ENCODE measurements at places on chromosomes 11 and 22.
A peak's percentile ranks its signal among the peaks of the same experiment; 100 is the strongest.

DNA sequence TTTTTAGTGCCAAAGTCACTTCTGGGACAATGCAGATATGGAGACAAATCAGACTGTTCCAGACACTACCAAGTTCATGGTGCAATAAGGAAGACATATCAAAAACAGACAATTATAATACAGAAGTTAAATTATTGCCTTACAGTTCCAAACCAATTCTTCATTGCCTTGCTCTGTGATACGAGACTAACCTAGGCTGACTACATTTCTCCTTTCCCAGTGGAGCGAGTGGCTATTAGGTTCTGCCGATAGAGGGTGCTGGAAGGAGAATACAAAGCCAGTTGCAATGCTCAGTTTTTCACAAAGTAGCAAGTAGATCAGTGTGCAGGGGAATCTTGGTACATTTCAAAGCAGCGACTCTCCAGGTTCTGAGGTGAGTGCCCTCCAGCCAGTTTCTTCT is 67.8 kb downstream of the FAM168A start:
- no peak for DNase-seq

DNA sequence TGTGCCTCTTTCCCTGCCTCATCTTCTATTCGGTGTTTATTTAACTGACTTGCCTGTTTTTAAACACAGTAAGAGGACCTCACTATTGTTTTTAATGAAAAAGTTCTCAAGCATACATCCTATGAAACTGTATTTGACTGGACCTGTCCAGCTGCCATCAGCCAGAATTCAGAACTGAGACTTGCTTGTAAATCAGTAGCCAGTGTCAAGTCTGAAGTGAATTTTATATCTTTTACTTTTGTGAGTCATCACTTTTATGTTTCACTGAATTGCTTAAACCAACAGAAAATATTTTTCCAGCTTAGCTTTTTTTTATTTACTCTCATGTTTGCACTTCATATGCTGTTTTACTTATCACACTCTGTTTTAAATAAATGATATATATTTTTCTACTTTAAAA is 88.3 kb downstream of the LUZP2 start:
- DNase-seq: no peak

DNA sequence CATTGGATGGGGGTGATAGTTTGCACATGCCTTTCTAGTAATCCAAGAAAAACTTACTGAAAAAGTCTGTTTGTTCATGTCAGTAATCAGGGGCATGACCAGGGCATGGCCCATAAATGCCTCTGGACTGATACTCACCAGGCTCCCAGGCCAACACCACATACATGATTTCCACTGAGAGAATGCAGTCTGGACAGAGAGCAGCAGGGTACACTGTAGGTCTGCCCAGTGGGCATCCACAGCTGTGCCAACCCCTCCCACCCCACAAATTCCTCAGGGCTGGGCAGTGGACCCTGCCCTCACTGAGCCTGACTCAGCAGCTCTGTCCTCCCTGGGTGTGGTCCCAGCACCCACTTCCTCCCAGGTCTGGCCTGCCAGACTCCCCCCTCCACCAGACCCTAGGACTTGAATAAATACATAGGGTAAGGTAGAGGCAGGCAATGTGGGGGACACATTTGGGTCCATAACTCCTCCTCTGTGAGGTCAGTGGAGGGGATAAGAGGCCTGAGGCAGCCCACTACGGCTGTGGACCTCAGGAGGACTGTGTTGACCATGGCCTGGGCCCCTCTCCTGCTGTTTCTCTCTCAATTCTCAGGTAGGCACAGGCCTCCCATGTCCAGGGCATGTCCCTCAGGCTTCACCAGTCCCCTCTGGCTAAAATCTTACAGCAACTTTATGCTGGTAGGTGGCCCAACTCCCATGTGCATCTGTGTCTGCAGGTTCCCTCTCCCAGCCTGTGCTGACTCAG is 92.2 kb upstream of the TOP3B start:
- no peak for DNase-seq

- no peak for DNase-seq
Observed at GRCh38 chr22:40766956-40767355, 52.2 kb downstream of the SLC25A17 start.

GRCh38 chr11:79209540-79210266 is 231.1 kb downstream of the TENM4 start:
- no peak for DNase-seq

- no peak for DNase-seq
Observed at GRCh38 chr11:126025822-126026221, 36.8 kb downstream of the CDON start.

- no peak for DNase-seq
Observed at GRCh38 chr11:14916403-14916802, 24.4 kb upstream of the CYP2R1 start.

- DNase-seq: no peak
Observed at GRCh38 chr11:95228081-95228749, 2.8 kb downstream of the SESN3 start.

- DNase-seq: no peak
Observed at GRCh38 chr11:12846786-12847615, 162.1 kb upstream of the RASSF10 start.

DNA sequence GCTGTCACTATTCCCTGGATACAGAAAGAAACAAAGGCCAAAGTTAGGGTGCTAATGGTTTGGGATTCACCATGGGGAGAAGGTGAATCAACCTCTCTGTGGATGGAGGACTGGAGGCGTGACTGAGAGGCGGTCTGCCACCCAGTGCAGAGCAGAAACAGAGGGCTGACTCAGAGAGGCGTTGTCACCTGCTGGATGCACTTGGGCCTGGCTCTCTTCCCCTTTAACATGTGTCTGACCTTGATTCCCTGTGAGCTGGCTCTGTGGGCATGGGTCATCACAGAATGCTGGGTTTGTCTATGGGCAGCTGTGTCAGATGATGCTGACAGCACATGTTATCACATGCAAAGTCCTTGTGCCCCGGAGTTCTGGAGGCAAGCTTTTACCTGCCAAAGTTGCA is 75.9 kb downstream of the LDLRAD3 start:
- DNase-seq: no peak

GRCh38 chr11:46200537-46201281 is 76.8 kb upstream of the CREB3L1 start:
- DNase-seq: no peak

- no peak for DNase-seq
Observed at GRCh38 chr22:25497181-25497641, 67.3 kb upstream of the GRK3 start.

- no peak for DNase-seq
Observed at GRCh38 chr11:65834202-65834601, 439 bp downstream of the SNX32 start.

DNA sequence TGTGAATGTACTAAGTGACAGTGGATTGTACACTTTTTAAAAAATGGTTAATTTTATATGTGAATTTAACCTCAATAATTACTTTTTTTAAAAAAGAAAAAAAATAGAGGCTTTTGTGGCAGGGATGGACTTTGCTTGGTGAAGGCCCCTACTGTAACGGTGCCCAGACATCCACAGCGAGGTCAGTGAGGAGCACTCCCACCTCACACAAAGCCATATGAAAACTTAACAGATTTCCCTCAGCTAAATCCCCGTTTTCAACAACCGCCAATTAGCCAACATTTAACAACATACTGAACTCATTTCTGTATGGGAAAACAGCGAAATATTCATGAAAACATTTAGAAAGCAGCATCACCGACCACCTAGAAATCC is 642 bp upstream of the C11orf58 start:
- DNase-seq: no peak

DNA sequence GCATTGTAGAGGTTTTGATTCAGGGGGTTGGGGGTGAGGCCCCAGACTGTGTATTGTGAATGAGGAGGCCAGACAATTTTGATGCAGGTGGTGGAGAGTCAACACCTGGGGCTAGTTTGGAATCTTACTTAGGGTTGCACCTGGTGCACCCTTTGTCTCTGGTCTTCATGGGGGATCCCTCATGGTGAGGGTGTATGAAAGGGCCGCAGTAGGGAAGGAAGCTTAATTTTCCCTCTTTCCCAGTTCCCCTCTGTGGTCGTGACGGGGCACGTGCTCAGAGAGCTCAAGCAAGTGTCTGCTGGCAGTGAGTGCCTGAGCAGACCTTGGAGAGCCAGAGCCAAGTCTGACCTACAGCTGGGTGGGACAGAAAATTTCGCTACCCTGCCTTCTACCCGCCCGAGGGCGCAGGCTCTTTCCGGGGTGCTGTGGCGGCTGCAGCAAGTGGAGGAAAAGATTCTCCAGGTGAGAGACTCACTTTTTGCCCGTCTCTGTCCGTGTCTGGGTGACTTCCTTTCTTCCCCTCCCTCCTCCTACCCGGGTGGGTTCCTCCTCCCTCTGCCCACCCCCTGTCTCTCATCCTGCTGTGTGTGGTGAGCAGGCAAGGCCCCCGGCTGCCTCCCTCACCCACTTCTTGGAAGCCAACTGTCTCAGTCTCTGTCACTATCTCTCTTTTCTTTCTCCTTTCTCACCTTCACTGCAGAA is 131.7 kb downstream of the MICAL2 start:
- no peak for DNase-seq

DNA sequence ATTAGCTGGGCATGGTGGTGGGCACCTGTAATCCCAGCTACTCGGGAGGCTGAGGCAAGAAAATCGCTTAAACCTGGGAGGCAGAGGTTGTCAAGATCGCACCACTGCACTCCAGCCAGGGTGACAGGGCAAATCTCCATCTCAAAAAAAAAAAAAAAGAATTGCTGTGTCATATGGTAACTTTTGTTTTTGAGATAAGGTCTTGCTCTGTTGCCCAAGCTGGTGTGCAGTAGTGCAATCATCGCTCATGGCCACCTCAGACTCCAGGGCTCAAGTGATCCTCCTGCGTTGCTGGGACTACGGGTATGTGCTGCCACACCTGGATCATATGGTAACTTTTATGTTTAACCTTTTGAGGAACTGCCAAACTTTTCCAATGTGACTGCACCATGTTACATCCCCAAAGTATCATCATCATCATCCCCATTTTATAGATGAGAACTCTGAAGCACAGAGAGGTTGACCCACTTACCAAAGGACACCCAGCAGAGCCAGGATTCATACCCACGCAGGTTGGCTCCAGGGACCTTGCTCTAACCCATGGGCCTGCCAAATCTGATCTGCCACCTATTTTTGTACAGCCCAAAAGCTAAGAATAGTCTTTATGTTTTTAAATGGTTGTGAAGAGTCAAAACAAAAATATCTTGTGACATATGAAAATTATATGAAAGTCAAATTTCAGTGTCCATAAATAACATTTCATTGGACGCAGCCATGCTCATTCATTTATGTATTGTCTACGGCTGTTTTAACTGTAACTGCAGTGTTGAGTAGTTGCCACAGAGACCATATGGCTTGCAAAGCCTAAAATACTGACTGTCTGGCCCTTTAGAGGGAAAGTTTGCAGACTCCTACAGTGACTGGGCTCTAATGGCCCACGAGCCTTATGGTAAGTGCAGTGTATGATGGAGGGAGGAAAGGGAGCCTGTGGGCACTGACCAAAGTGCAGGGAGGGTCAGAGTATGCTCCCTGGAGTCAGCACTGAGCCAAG is 45.3 kb downstream of the GDPD5 start:
- DNase-seq: no peak

- DNase-seq: no peak
Observed at GRCh38 chr11:68956142-68956541, 24.6 kb downstream of the MRGPRD start.

DNA sequence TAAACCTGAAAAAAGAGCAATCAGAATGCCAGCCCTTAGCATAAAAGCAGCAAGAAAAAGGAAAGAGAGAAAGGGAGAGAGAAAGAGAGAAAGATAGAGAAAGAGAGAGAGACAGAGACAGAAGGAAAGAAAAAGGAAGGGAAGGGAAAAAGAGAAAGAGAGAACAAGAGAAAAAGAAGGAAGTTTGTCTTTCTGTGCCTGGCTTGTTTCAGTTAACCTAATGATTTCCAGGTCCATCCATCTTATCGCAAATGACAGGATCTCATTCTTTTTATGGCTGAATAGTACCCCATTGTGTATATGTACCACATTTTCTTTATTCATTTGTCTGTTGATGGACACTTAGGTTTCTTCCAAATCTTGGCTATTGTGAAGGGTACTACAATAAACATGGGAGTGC is 230.8 kb downstream of the GUCY1A2 start:
- no peak for DNase-seq

DNA sequence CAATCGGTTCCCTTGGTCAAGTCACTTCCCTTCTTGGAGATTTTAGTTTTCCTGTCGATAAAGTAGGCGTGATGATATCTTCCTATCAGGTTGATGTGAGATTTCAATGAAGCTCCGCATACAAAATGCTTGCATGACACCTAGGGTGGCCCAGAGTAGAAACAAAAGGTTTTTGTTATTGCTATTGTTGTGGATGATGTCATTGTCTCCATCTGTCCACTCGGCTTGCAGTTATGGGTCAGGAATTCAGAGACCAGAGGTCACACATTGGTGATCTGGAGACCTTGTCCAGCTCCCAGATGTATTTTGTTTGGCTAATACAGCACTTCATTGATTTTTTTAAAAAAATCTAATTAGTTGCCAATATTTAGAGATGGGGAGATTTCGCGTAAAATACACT is 382.1 kb downstream of the MN1 start:
- no peak for DNase-seq

- peak; percentile 67 for DNase-seq
Observed at GRCh38 chr22:28051787-28052356, 132.8 kb upstream of the PITPNB start.

DNA sequence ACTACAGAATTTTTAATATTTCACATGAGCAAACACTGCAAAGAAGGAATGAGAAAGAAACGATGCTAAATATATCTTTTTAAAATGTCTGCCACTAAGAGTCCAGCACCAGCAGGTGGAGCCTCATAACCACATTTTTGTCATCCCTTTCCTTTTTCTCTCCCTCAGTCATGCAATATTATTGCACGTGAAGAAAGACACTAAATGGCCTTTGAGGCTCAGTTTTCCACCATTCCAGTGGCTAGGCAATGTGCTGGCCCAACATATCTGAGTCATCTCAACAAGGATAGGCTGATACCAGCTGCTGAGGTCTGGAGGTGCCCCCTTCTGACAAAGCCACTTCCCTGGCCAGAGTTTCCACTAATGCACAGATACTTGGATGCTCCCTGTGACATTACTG is 1.8 kb downstream of the ALKBH8 start:
- peak; percentile 16 for DNase-seq

GRCh38 chr11:131598305-131598704 is 227.9 kb downstream of the NTM start:
- DNase-seq: no peak

GRCh38 chr11:65553301-65554001 is 4.7 kb downstream of the LTBP3 start:
- peak; percentile 52 for DNase-seq

DNA sequence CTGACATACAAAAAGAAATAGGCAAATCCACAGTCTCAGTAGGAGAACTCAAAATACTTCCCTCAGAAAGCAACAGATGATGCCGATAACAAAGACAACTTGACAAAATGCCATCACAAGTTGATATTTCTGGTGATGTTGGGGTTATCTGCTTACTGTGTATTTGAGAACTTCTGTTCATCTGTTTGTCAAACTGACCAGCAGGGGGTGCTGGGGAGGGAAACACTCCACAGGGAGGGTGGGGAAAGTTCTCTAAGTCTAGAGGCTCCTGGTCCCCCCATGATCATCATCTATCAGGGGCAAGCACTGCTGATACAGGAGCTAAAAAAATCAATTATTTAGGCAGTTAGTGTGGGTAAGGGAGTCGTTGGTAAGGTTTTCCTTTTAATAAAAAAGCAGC is 19.2 kb downstream of the GLYATL1 start:
- DNase-seq: peak; percentile 67
